Fibroblast of villous mesenchyme (primary cell): ENCODE measurements at places on chromosomes 13 and 19. TPM values are rescaled to one million over a fixed set of nuclear protein-coding genes. Genes with fewer than 3 reads are reported as not detected.

DNA sequence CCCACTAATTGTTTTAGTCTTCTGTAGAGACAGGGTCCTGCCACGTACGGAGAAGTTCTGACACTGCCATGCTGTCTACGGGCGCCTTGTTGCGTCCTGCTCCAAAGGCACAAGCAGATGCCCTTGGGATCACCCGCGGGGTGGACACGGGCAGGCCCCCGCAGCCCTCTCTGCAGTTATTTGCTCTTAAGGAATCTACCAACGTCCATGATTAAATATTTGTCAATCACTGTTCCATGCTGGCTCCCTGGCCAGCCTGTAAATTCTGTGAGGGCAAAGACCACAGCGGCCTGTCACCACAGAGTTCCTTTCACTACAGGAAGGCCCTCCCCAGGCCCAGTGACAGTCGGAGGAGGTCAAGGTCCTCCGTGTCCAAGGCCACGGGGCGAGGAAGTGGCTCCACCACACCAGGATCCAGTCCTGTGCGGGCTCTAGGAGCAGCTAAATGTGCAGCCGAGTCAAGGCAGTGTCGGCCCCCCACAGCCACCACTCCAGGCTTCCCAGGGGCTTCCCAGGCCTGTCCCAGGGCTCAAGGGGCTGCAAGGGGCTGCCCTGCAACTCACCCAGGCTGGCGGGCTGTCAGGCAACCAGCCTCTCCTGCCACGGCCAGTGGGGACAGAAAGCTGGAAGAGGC is 2.1 kb downstream of the RNF126 start:
- DNase-seq, result no peak

Gene NOTCH3
- total RNA-seq, result 27.6 and 39.3 TPM in 2 replicates

- peak; percentile 29 for DNase-seq
Observed at GRCh38 chr13:33101835-33102234, 85.6 kb downstream of the KL start.

GRCh38 chr19:7368456-7368855 is 19.7 kb downstream of the ARHGEF18 start:
- DNase-seq, result peak; percentile 73

DNA sequence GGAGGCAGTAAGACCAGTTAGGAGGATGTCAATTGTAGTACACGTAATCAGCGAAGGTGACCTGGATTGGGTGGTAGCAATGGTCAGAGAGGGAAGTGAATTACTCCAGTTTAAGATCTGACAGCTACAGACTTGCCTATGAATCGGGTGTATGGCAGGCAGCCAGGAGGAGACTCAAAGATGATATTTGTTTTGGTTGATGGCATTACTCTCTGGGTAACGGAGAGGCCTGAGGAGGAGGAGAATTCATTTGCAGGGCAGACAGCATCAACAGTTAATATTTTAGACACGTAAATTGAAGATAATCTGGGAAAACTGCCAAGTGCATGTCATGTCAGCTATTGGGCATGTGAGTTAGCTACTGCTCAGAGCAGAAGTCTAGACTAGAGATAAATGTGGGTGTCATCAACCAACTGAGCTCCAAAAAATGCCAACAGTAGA is 109.2 kb downstream of the SGCG start:
- peak; percentile 23 for DNase-seq

DNA sequence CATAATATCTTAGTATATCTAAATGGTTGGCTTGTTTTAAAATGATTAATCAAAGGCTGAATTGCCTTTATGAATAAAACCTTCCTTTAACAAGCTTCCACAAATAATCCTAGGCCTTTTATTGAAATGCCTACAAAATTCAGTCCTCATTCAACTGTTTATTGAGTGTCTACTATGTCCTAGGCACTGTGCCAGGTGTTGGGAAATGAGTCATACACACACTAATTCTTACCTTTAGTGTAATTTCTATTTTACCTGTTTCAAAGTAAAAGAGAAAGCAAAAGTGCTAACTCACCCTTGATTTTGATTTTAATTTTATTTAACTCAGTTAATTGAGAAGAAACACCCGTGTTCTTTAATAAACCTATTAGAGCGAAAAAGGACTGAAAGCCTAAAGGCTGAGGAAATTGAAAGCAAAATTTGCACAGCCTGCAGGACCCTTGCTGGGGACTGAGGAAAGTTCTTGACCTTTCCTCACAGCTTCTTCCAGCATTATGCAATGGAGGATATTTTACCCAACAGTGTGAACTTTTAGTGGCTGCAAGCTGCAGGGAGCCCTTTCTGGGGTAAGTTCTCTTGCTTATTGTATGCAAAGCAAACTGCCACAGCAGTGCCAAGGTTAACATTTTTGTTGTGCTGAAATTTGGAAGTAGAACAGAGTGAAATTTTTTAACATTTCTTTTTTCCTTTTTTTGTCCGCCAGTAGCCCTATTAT is 83.1 kb downstream of the B3GLCT start:
- no peak for DNase-seq
